Activated T-helper 2 cell treated with anti-CD3 and anti-CD28 coated beads, Interferon-gamma antibody, Interleukin-2, Interleukin-4, amounts not matched to agents 10 μg/mL and 5 μg/mL and 100 μg/mL, durations not matched to agents 14 hours and 24 hours and 36 hours (primary cell): ENCODE measurements at places on chromosomes 5 and 9. TPM values are rescaled to one million over a fixed set of nuclear protein-coding genes. Genes with fewer than 3 reads are reported as not detected.

Gene ADGRV1
- 12.4 TPM in 2 replicates for total RNA-seq

Gene PCDHB3
- not detected in 2 replicates for total RNA-seq

Gene REEP2
- total RNA-seq = 9.7 and 11.1 TPM in 2 replicates

Gene ANGPTL2
- not detected in 2 replicates for total RNA-seq

Gene SYK
- 0.23 and 0.80 TPM in 2 replicates for total RNA-seq

Gene THG1L
- total RNA-seq = 28.8 and 29.3 TPM in 2 replicates

Gene ENHO
- total RNA-seq = not detected in 2 replicates

Gene CTXN3
- total RNA-seq = not detected in 2 replicates

Gene DMRTA1
- not detected in 2 replicates for total RNA-seq

Gene RNF183
- 0.30 TPM in 1 of 2 replicates, not detected in the other for total RNA-seq

Gene HTR1A
- not detected in 2 replicates for total RNA-seq

Gene SLC36A2
- total RNA-seq = not detected in 2 replicates

Gene PCDHA3
- not detected in 2 replicates for total RNA-seq

Gene GDA
- 0.07 TPM in 1 of 2 replicates, not detected in the other for total RNA-seq

Gene SH3TC2
- not detected in 2 replicates for total RNA-seq

Gene ACTBL2
- total RNA-seq = not detected in 2 replicates

Gene CCDC192
- total RNA-seq = not detected in 2 replicates

Gene FYB1
- 66.4 and 70.7 TPM in 2 replicates for total RNA-seq

Gene MYO10
- total RNA-seq = 1.0 and 1.2 TPM in 2 replicates
